ENCODE measurements at places on chromosomes 2 and 18.

GRCh38 chr2:231270221-231271114, 72.0 kb downstream of the ARMC9 start:
- no peak for DNase-seq

DNA sequence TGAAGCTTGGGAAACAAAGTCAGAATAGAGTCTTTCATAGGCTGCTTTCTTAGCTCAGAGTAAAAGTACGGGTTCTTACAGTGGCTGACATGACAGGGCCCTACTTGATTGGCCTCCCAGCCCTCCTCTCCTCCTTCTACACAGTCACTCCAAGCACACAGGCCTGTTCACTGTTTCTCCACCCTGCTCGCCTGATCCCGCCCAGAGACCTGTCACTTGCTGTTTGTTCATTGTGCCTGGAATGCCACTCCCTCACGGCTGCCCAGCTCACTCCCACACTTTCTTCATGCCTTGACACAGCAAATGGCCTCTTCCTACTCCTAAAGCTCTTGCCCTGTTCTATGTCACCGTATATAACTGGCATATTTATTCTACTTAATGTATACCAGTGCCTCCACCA, 104.8 kb downstream of the MAP4K4 start:
- DNase-seq, result peak; percentile 27

DNA sequence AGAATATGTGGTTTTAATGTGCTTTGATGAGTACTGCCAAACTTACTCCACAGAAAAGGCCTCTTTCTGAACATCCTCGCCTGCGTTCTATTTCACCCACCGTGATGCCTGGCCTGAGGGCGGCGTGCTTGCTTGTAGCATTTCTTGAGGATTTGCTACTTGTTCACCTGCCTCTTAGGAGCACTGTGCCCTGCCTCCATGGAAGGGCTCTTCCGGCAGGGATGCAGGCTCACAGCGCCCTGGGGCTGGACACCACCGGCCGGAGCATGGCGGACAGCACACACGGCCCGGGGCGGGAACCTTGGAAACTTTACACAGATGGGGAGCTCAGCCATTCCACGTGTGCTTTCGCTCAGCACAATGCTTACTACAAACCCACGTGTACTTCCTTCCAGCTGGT, 37.1 kb downstream of the ANO7 start:
- no peak for DNase-seq

- DNase-seq, result peak; percentile 64
These were observed 77.4 kb downstream of the DYSF start for GRCh38 chr2:71530641-71531332.

DNA sequence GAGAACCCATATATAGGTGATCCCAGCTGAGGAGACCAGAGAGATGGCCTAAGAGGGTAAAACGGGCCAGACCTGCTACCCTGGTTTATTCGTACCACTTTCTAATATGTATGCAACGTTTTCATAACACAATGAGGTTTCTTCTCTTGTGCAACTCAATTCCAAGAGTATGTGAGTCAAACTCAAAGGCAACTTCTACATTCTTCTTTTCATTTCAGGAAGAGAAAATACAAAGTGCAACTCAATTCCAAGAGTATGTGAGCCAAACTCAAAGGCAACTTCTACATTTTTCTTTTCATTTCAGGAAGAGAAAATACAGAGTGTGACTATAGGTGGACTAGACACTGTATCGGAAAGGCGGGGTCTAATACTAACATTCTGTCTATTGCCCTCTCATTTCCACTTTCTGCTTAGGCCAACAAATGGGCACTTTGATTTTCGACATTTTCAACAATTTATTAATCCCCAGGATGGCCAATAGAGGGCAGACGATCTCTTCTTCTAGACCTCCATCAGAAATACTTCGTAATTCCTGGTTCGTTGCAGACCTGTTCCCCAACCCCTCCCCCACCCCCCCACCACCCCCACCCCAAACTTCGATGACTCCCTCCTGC, 3.7 kb upstream of the CRIM1 start:
- DNase-seq, result peak; percentile 68

GRCh38 chr2:107932488-107932887, 53.8 kb upstream of the SLC5A7 start:
- no peak for DNase-seq

GRCh38 chr18:63063171-63063570, 256.4 kb downstream of the BCL2 start:
- DNase-seq, result no peak

GRCh38 chr2:10501451-10501961, 53.4 kb upstream of the ODC1 start:
- no peak for DNase-seq

DNA sequence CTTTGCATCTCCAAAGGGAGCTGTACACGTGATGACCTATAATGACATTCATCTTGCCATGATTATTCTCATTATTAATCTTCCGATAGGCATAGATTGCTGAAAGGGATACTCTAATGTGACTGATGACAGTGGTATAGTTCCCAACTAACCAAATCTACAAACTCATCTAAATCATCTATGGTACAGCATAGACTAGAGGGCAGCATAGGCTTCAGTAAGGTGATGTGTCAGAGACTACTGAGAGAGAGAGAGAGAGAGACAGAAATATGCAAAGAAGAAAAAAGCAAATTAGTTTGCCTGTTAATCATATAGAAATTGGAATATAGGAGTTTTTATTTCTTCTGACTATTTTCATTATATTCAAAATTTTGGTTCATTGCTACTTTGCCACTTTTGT, 89.3 kb downstream of the CSRNP3 start:
- no peak for DNase-seq

- DNase-seq, result peak; percentile 44
These were observed 162.1 kb downstream of the SETBP1 start for GRCh38 chr18:44842588-44843412.

GRCh38 chr18:49926106-49926745, 112.9 kb upstream of the ACAA2 start:
- no peak for DNase-seq

DNA sequence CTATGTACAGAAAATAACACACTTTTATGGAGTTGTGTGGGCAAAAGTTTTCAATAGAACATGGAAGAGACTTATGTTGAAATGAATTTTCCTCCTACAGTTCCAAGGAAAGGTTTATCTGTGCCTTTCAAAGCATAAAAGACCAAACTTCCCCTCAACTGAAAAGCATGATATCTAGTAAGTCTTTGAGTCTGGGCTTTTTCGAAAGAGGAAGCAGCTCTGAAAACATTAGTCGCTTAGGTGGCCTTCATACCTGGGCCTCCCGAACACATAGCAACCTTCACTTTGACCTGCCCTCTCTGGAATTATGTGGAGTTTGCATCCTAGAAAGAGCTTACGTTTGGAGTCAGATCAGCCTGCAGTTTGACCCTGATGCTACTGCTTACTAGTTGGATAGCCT, 4.8 kb upstream of the CAPN14 start:
- peak; percentile 27 for DNase-seq

DNA sequence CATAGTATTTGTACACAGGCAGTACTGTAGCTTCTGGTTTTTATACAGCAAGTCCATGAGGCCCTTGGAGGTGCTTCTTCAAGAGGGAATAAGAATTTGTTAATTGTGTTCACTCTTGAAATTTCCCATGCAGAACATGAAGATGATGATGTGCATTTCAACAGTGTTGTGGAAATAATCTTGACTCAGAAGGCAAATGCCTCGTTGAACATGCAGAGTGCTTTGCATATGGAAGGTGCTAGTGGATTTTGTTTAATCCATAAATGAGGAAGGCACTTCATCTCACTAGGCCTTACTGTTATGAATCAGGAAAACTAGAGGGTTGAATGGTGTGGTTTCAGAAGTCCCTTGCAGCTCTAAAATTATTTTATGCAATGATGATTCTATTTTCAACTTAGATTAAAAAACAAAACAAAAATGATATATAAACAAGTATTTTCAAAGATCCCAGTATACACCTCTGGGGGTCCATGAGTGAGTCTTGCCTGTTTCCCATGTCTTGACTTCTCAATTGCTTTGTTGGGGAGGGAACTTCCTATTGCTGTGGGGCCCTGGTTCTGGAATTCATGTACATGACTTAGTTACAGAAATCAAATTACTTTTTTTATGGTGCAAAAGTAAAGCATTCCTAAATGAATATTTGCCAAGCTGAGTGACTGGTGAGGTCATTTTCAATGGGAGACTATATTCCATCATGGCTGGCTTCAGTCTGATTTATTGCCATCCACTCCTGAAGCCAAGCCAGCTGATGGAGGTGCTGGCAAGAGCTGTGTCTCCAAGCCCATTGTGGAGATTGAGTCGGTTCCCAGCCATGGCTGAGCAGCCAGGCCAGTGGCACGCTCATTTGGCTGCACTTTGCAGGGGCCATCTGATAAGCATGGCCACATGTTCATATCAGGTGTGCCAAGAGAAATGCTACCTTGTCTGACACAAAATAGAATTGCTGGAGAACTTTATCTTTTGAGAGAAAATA, 56.5 kb downstream of the MGAT5 start:
- no peak for DNase-seq

DNA sequence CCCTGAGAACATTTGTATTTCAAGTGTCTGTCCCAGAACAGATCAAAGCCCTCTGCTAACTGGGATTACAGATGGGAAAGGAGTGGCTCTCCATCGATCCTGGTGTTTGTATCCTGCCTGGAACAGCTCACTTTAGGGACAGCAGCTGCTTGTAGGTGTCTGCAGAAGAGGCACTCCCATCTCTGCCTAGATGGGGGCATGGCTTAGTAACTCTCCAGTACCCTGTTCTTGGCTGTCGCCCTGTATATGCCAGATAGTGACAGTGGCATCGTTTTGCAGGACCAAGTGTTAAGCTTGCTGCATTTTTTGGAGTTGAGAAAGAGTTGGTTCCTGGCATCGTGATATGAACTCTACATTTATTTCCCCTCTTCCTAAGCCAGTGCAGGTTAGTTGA, 189.9 kb downstream of the SH3RF3 start:
- DNase-seq, result no peak

DNA sequence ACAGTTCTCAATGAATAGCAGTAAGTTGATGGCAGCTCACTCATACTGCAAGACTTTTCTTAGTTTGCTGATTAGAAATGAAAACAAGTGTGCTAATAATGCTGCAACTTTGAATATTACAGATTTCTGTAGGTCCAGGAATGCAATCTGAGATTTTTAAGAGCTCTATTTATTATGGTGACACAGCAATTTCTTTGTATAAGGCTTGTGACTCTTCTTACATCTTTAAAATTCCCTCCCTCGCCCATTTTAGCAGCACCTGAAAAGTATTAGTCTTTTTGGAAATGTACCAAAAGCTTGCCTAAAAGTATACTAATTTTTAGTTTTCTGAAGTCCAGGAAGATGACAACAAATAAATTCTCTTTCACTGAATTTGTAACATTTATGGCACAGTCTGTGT, 4.4 kb upstream of the HTR2B start:
- DNase-seq, result no peak

- DNase-seq, result no peak
These were observed 586.4 kb upstream of the ZEB2 start for GRCh38 chr2:145106293-145106692.

- no peak for DNase-seq
These were observed 846.7 kb downstream of the BCL11A start for GRCh38 chr2:59706729-59707128.

GRCh38 chr2:156673333-156673615, 237.1 kb downstream of the GPD2 start:
- no peak for DNase-seq

- DNase-seq, result no peak
These were observed 5.7 kb upstream of the RTKN start for GRCh38 chr2:74447230-74447999.

GRCh38 chr18:23703057-23703986, 14.1 kb downstream of the LAMA3 start:
- DNase-seq, result peak; percentile 24

DNA sequence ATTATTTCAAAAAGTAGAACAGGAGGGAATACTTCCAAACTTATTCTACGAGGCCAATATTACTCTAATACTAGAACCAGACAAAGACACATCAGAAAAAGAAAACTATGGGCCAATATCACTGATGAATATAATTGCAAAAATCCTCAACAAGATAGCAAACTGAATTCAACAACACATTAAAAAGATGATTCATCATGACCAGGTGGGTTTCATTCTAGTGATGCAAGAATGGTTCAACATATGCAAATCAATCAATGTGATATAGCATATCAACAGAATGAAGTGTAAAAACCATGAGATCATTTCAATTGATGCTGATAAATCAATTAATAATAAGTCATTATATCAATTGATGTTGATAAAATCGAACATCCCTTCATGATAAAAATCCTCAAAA, 22.4 kb upstream of the EML6 start:
- no peak for DNase-seq

- no peak for DNase-seq
These were observed 40.6 kb downstream of the TRABD2A start for GRCh38 chr2:84840306-84840705.

- DNase-seq, result no peak
These were observed 17.0 kb downstream of the HNRNPA3 start for GRCh38 chr2:177229442-177230242.

DNA sequence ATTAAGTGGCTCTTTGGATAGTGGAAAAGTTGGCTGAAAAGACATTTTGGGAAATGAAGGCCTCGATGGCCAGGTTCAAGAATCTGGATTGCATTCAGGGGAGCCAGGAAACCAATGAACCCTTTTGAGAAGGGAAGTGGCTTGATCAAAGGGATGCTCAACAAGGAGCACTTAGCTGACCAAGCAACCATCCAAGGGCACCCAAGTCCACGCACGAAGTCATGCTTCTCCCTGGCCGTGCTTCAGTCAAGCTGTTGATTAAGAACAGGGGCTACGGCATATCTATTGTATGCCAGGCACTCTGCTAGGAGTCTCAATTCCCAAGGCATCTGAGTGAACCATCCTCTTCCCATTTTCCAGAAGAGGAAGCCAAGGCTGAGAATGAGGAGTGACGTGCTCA, 185.8 kb upstream of the GLI2 start:
- no peak for DNase-seq
